Activated T-cell treated with anti-CD3 and anti-CD28 coated beads for 4 hours (primary cell): ENCODE measurements at places on chromosomes 4 and X.

GRCh38 chr4:122827258-122827878 is 737 bp downstream of the FGF2 start:
- no peak for DNase-seq

DNA sequence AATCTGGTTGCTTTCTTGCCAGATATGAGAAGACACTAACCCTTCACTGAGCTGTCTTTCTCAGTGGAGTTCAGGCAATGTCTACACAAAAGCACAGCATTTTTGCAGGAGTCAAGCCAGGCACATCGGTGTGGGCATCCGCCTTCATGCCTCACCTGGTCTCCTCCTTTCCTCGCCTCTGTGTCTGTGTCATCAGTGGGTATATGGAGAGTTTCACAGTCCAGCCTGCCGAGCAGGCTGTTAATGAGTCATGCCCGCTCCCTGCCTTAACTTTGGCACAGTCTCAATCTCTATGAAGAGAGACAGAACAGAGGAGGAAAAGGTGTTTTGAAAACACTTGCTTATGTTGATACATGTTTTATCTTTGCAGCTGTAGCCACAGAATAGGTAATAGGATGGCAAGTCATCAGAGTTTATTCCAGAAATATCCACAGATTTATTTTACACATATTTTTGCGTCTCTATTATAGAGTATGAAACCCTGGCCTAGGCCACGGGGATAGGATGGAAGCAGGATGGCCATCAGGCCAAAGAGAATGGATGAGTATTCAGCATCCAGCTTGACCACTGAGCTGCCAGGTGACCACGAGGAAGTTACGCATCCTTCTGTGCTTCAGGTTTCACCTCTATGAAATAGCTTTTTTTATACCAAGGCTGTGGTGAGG is 32.8 kb upstream of the MAML3 start:
- DNase-seq = no peak

DNA sequence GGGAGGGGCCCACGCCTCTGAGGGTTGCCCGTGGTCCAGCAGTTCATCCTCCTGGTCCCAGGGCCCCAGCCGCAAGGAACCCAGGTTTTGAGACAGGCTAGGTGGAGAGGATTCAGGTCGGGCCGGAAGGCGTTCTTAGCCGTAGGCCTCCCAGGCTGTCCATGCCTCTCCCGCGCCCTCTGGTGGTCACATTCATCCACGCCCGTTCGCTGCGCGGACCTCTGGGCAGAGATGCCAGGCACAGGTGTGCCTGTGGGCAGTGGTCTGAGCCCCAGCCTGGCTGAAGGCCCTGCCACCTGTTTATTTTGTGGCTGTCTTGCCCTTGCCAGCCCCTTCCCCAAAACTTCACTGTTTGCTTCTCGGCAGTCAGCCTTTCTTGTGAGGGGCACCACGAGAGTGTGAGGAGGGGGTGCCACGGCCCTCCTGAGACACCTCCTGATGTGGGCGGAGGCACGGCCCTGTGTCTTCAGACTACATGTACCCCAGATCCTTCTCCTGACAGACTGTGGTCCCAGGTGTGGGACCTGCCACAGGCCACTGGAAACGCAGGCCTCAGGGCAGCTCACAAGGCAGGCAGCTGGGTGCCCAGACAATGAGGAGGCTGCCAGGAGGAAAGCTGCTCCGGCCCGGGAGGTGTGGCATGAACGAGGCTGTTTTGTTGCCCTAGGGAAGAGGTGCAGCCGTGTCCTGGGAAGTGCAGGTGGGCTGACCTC is 5.0 kb downstream of the UVSSA start:
- DNase-seq = peak; percentile 89

GRCh38 chr4:21366312-21366711 is 582.3 kb downstream of the KCNIP4 start:
- no peak for DNase-seq

DNA sequence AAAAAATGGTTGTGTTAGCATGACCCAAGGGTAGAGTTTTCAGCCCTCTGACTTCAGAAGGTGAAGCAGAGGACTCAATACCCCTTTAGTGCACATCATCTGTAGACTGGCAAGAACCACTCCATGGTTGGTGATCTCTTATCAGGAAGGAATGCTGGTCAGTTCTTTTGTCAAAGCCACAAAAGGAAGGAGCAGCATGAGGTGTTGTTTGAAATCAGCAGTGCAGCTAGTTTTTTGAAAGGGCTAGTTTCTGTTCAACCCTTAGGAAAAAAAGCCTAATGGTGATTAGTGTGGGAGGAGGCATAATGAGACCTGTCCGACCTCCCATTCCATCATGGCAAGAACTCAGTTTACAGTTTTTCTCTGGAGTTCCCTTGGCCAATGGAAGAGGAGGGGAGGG is 362.0 kb upstream of the CT83 start:
- DNase-seq = no peak

- DNase-seq = no peak
Observed at GRCh38 chr4:108766058-108766457, 3.2 kb upstream of the ETNPPL start.

DNA sequence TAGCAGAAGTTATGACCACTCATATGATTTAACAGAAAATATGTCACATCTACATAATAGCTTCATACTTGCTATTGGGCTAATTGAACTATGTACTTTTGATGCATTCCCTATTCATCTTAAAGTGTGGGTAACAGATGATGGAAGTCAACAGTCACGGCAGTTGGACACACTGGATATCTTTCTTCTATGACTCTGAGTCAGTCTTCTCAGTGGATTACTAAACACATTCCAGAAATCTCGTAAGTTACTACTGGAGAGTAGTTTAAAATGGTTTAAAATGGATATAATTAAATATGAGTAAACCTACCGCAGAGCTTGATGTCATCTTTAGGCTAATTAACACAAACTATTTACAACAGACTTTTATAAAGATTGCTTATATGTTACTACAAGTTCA is 30.1 kb upstream of the CFAP299 start:
- no peak for DNase-seq

DNA sequence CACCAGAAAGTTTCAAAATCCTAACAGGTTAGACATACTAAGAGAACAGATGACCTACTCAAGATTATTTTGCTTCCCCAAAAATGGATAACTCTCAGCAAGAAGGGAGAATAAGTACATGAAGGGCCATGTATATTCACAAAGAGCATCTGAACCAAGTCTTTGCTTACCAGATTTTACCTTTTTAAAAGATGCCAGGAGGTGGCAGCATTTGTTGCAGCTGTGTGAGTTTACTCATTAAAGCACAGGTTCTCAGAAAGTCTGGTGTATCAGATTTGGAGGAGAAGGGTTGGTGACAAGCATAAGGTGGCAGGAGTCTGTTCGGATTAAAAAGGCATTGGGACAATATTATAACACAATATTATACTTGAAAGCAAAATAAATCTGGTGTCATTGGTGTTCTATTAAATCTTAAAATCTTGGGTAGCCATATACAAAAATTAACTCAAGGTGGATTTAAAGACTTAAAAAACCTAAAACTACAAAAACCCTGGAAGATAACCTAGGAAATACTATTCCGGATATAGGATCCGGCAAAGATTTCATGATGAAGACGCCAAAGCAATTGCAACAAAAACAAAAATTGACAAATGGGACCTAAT is 51.3 kb upstream of the NFKB1 start:
- DNase-seq = peak; percentile 54

DNA sequence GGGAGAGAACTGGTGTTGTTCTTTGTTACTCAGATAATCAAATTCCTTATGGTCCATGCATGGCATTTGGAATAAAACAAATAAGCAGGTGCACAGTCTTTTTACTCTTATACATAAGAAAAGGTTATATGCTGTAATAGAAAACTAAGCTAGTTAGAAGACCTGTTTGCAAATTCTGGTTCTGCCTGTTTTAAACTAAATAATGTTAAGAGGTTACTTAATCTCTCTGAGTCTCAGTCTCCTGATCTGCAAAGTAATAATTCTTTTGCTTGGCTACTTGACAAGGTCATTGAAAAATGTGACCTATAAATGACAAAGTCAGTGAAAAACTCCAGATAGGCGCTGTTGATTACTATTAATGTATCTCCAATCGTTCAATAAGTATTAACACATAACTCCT is 42.5 kb upstream of the ANXA3 start:
- no peak for DNase-seq

- no peak for DNase-seq
Observed at GRCh38 chr4:78612398-78613178, 61.0 kb downstream of the ANXA3 start.

DNA sequence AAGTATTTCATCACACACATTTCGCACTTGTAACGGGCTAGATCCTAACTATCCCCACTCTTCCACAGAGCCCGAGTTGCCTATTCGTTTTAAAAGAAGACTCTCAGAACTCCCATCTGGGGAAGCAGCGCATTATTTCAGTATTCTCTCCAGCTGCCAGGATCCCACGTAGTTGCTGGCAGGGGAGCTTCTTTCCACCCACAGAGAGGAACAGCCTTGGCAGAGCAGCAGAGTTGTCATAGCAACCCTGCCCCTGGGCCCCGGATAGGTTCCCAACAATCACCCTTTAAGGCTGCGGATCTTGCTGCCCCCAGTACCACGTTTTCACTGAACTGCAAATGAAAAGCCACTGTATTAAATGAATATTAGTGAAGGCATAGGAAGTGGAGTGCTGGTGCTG is 106.7 kb downstream of the GPM6A start:
- DNase-seq = no peak

GRCh38 chr4:8289151-8289750 is 19.7 kb downstream of the HTRA3 start:
- DNase-seq = no peak

DNA sequence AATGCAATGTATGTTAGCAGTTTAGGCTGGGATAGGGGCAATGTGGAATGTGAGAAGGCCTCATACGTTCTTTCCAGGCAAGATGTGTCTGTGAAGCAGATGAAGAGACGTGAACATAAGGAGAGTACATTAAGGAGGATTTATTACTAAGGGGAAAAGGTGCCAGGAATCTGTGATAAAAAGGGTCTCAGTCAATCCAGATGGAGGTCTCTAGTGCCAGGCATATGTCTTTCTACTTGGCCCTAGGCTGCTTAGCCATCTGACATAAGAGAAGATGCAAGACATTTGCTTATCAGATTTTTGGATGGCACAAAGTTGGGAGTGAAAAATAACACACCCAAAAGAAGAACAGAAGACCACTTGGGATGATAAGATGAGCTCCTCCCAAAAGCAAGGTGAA is 93.0 kb upstream of the PRKG2 start:
- no peak for DNase-seq

- peak; percentile 38 for DNase-seq
Observed at GRCh38 chr4:169619518-169619957, 840 bp upstream of the CLCN3 start.

DNA sequence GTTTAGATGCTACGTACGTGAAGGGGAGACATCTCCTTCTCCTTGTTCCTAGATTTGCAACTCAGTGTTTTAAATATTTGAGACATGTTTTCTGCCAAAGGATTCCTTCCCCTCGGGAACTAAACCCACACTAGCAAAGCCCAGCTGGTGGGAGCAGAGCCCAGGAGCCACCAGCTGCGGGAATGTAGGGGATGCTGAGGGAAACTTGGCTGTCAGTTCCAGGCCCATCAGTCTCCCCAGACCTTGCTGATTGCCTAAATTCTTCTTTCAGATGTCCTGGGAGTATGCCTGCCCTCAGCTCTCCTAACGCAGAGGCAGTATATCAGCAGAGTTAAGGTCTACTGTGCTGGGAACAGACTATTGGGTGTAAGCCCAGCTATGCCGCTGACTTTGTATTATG is 630.0 kb upstream of the TENM3 start:
- DNase-seq = no peak

GRCh38 chrX:136473663-136474062 is 14.1 kb upstream of the BRS3 start:
- no peak for DNase-seq

- no peak for DNase-seq
Observed at GRCh38 chr4:164239976-164240375, 514.0 kb upstream of the SMIM31 start.

DNA sequence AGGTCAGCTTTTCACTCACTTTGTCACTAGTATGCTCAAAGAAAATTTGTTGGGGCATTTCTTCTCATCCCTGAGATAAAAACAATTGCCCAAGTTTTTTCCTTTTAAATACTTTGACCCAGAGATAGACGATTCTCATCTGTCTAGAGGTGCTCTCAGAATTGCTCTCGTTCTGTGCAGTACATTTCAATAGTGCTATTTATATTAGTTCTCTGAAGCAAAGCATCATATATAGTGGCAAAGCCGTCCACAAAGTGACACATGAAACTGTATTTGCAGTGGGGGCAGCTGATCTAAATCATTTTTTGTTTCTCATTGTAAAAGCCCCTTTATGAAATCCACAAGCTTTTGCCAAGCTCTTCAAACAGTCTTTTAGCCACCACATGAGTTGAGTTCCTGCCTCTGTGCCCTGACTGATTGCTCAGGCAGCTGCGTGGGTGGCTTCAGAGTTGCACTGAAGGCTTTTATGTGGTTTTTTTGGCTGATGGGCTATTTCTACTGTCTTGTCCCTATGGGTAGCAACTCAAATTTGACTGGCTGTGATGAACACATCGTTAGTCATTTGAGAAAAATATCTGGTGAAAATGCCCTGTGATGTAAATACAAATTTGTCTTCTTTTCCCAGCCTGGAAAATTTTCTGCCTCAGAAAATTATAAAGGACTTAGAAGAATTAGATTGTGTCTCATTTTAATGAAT is 119.1 kb upstream of the OTUD4 start:
- peak; percentile 59 for DNase-seq

- no peak for DNase-seq
Observed at GRCh38 chr4:145061318-145061920, 36.6 kb downstream of the ANAPC10 start.

DNA sequence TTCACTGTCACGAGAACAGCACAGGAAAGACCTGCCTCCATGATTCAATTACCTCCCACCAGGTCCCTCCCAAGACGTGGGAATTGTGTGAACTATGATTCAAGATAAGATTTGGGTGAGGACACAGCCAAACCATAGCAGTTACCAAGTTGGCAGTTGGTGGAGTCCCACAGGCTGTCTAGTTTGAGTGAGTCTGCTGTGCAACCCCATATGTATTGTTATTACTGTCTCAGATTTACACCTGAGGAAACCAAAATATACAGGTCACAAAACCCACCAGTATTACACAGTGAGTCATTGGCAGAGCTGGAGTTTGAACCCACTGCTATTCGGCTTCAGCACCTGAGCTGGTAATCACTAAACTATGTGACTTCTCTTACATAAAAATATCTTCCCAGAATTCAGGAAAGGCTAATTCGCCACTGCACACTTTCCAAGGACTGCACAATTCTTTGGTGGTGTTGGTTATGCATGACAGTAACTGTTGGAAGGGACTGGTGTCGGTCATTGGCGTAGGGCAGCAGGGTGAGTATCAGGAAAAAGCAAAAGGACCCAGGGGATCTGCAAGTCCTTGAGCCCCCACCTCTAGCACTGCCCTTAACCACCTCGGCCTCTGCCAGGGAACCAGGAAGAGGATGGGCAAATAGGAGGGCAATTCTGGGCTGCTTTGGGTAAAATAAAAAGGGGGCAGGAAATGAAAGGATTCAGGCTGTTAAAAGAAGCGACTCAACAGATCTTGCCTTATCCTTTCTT is 110.1 kb downstream of the USP46 start:
- DNase-seq = no peak

GRCh38 chrX:45667666-45668065 is 467.0 kb upstream of the DIPK2B start:
- DNase-seq = no peak

GRCh38 chr4:142559986-142560385 is 286.1 kb downstream of the INPP4B start:
- no peak for DNase-seq

GRCh38 chrX:39613997-39614679 is 483.6 kb downstream of the BCOR start:
- peak; percentile 57 for DNase-seq
